ENCODE measurements at places on chromosomes 3 and 15. TPM values are rescaled to one million over a fixed set of nuclear protein-coding genes. Genes with fewer than 3 reads are reported as not detected.

DNA sequence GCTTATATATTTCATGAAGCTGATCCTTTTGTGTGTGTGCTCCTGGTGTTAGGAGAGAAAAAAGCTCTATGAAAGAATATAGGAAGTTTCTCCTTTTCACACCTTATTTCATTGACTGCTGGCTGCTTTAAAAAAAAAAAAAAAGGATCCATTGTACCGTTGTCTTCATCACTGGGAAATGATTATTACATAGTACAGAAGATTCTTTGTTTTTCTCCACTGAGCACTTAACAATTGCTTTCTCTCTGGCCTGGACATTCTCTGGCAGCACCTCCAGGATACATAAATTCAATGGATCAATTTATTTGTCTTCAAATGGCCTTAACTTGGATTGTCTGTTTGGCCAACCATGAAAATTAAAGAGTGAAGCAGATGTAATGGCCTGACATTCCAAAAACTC lies 37.2 kb downstream of the DPH3 start:
- H3K4me3 ChIP-seq = no peak overlapping the region
- H3K4me1 ChIP-seq = no peaks in the 10 kb centered on the region
- no peak overlapping the region for H3K27ac ChIP-seq
- no peaks in the 10 kb centered on the region for H3K36me3 ChIP-seq

ZPLD1 gene
- total RNA-seq = not detected

DNA sequence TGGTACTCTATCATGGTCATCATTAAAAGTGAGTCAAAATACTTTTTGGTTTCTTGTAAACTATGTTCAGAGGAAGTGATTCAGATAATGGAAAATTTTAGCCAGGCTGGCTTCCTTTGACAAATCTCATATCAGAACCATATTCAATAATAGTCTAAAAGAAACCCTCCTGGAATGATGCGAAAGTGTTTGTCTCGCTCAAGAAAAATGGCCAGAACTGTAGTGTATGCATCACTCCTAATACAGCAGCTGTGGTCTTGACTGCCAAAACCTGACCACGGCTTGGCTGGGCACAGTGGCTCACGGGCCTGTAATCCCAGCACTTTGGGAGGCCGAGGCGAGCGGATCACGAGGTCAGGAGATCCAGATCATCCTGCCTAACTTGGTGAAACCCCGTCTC lies 35.6 kb upstream of the KCNMB2 start:
- H3K36me3 ChIP-seq = no peaks in the 10 kb centered on the region
- H3K27ac ChIP-seq = no peak overlapping the region
- no peak overlapping the region for H3K4me3 ChIP-seq
- no peak for DNase-seq
- no peaks in the 10 kb centered on the region for H3K27me3 ChIP-seq

- DNase-seq = no peak
- H3K36me3 ChIP-seq = no peaks in the 10 kb centered on the region
- no peaks in the 10 kb centered on the region for H3K27me3 ChIP-seq
- no peak overlapping the region for H3K27ac ChIP-seq
- H3K4me3 ChIP-seq = no peak overlapping the region
These were observed 41.5 kb upstream of the RBMS3 start for GRCh38 chr3:29239376-29239775.

DNA sequence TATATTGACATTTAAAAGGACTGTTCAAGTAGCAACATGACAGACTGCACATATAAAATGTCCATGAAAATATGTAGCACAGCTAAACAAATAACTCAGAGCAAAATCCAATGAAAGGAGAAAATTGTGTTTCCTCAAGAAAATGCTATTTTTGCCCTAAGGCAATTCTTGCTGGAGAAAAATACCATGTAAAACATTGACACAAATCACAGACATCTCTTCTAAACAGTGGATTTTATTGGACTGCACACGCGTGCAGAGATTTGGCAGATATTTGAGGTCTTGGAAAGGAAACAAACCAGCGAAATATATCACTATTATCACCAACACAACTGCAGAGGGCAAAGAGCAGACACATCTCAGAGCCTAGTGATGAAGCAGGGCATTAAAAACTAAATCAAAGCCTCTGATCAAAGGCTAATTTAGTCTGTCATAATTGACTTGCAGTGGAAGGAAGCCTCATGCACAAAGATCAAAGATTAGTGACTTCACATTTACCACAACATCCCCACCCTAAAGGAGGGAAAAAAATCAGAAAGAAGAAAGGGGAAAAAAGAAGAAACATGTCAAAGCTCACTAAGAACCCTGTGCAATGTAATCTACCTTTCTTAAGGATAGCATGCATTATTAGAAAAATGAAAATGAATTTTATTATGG lies 52.4 kb downstream of the CHL1 start:
- H3K4me3 ChIP-seq = no peak overlapping the region
- no peak overlapping the region for H3K27ac ChIP-seq
- DNase-seq = no peak
- no peaks in the 10 kb centered on the region for H3K4me1 ChIP-seq
- H3K27me3 ChIP-seq = no peaks in the 10 kb centered on the region

GRCh38 chr3:161879470-161879869 lies 382.9 kb downstream of the OTOL1 start:
- no peaks in the 10 kb centered on the region for H3K4me1 ChIP-seq
- no peak overlapping the region for H3K4me3 ChIP-seq
- no peaks in the 10 kb centered on the region for H3K27me3 ChIP-seq
- no peak overlapping the region for H3K27ac ChIP-seq
- no peaks in the 10 kb centered on the region for H3K36me3 ChIP-seq

GRCh38 chr3:148729476-148730055 lies 31.9 kb downstream of the AGTR1 start:
- H3K4me1 ChIP-seq = no peaks in the 10 kb centered on the region
- no peaks in the 10 kb centered on the region for H3K36me3 ChIP-seq
- DNase-seq = no peak

DNA sequence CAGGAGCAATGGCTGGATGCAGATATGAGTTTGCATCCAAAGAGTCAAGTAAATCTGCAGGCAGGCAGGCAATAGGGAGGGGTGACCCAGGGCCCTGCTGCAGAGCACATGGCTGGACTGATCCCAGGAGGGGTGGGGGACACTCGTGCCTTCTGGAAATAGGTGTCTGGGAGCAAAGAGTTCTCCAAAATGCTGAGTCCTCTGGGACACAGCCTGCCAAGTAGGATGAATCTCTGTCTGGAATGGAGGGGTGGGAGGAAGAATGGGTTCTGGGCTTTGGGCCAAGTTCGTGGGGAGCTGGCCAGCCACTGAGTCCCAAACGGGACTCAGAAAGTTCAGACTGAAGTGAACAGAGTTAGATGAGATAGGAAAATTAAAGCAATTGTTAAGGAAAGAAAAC lies 214.5 kb downstream of the MTHFS start:
- H3K27ac ChIP-seq = no peak overlapping the region
- no peaks in the 10 kb centered on the region for H3K36me3 ChIP-seq
- no peak overlapping the region for H3K4me3 ChIP-seq
- DNase-seq = no peak

GRCh38 chr15:68602459-68603215 lies 23.8 kb downstream of the CORO2B start:
- no peaks in the 10 kb centered on the region for H3K36me3 ChIP-seq
- no peak for DNase-seq
- H3K27me3 ChIP-seq = no peaks in the 10 kb centered on the region
- H3K27ac ChIP-seq = no peak overlapping the region

COL6A6 gene
- total RNA-seq = not detected

- H3K4me1 ChIP-seq = no peaks in the 10 kb centered on the region
- no peaks in the 10 kb centered on the region for H3K27me3 ChIP-seq
- H3K36me3 ChIP-seq = no peaks in the 10 kb centered on the region
- DNase-seq = no peak
- H3K27ac ChIP-seq = no peak overlapping the region
These were observed 621.8 kb downstream of the MECOM start for GRCh38 chr3:169041677-169042171.

SLITRK3 gene
- total RNA-seq = not detected

DNA sequence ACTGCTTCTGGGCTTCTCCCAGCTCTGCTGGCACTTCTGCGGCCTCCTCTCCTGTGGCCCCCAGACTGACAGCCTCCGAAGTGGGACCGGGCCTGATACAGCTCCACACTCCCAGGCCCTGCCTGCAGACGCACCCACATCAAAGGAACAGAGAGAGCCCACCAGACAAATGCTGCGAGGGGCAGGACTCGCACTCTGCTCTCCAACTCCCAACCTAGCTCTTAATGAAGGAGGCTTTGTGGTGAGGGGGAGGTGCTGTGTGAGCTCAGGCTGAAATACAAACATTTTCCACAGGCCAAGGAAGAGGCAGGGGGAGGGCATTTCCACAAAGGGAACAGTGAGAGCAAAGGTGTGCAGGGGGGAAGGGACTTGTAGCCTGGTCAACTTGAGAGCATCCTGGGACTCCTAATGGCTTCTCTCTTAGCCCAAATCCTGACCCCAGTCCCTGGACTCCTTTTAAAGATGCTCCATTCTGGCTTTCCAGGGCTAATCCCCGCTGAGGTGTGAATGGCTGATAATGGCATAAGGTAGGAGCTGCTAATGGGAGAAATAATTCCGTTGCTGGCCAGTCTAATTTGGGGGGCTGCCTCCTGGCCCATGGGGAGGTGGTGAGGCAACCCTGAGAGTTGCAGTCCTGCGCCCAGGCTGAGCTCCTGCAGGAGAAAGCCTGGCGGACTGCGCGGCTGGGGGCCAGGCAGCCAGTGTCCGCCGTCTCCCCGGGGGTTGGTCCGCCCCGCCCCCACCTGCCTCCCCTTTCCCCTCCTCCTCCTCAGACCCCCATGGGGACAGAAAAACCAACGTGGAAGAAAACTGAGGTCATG lies 9.6 kb downstream of the LINGO1 start:
- H3K36me3 ChIP-seq = no peaks in the 10 kb centered on the region
- no peak overlapping the region for H3K4me3 ChIP-seq
- no peaks in the 10 kb centered on the region for H3K27me3 ChIP-seq
- H3K27ac ChIP-seq = no peak overlapping the region
- H3K4me1 ChIP-seq = no peaks in the 10 kb centered on the region
- DNase-seq = no peak

DNA sequence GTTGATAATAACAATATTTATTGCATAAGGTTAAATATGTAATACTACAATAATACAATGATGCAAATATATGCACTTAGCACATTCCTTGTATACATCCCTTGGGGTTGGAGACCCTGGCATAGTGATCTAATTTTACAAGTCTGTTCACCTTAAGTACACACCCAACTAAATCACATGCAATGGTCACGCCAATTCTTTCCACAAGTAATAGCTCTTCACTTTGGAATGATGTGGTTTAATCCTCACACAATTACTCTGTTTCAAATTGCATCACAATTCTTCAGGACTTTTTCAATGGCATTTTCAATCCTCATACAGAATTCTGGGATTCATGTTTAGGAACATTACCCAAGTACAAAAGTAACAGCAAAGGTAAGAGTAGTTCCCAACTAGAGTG lies 27.3 kb upstream of the SPRED1 start:
- no peaks in the 10 kb centered on the region for H3K4me1 ChIP-seq
- no peak overlapping the region for H3K4me3 ChIP-seq
- no peak for DNase-seq
- no peak overlapping the region for H3K27ac ChIP-seq
- no peaks in the 10 kb centered on the region for H3K36me3 ChIP-seq

DNA sequence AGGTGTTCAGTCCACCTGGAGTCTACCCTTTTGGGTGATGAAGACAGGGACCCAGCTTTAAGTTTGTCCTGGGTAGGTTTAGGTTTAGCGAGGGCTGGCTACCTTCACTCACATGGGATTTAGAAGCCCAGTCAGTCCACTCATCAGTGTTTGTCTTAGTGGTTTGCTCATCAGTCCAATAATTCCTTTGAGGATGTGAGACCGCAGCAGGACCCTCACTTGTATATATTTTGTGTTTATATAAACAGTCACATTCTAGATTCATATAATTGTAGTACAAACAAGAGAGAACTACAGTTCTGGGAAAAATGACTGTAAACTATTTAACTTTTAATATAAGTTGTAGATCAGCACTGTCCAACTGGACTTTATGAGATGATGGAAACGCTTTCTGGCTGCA lies 18.2 kb downstream of the EFCC1 start:
- H3K4me1 ChIP-seq = peaks cover 53% of the 10 kb centered on the region
- H3K36me3 ChIP-seq = no peaks in the 10 kb centered on the region
- H3K27ac ChIP-seq = no peak overlapping the region
- no peaks in the 10 kb centered on the region for H3K27me3 ChIP-seq
- DNase-seq = no peak

GPR27 gene
- 2.8 TPM for total RNA-seq

DNA sequence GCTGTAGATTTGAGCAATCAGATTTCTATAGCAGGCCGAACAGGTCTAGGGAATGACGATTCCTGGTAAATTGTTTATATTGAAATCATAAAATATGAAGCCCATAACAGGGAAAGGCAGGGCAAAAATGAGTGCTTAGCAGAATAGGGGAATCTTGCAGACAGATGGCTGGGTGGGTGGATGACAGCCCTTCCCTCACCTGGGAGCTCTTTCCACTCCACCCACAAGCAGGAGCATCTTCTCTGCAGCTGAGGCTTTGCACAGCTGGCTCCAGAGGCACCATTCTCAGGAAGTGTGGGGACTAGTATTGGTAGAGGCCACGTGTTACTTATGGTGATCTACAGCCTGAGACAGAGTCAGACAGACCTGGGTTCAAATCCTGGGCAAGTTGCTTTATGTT lies 55.9 kb upstream of the SYN2 start:
- H3K36me3 ChIP-seq = no peaks in the 10 kb centered on the region
- H3K4me3 ChIP-seq = no peak overlapping the region
- no peaks in the 10 kb centered on the region for H3K27me3 ChIP-seq
- DNase-seq = no peak
- H3K27ac ChIP-seq = no peak overlapping the region

DNA sequence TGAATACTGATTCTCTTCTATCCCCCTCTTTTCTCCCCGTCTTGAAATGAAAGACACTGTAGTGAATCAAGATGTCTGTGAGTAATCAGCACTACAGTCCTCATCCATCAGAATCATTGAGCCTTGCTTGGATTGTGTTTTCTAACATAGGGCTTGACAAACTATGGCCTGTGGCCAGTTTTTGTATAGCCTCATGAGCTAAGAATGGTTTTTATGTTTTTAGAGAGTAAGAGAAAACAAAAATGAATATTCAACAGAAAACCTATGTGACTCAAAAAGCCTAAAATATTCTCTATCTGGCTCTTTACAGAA lies 55.2 kb downstream of the PPM1L start:
- H3K27me3 ChIP-seq = no peaks in the 10 kb centered on the region
- H3K4me3 ChIP-seq = no peak overlapping the region
- DNase-seq = no peak
- H3K36me3 ChIP-seq = no peaks in the 10 kb centered on the region
- H3K4me1 ChIP-seq = peaks cover under 1% of the 10 kb centered on the region
- no peak overlapping the region for H3K27ac ChIP-seq

C3orf70 gene
- total RNA-seq = 0.05 TPM
